ENCODE measurements at places on chromosomes 12 and 14.

DNA sequence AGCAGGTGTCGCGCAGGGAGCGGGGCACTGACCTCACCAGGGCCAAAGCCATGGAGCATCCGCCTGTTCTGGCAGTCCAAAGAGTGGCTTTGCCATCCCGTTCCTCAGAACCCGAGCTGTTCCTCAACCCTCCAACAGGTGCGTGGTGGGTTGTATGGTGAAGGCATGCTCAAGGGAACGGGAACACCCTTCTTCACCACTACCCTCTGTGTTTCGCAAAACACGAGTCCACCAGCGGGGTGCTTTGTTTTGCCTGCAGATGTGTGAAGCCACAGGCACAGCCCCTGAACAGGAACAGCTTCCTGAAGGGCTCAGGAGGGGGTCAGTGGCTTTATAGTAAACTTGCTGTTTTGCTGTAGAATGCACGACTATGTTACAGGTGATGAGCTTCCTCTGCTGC is 52.7 kb downstream of the SMOC1 start:
- DNase-seq, result no peak

DNA sequence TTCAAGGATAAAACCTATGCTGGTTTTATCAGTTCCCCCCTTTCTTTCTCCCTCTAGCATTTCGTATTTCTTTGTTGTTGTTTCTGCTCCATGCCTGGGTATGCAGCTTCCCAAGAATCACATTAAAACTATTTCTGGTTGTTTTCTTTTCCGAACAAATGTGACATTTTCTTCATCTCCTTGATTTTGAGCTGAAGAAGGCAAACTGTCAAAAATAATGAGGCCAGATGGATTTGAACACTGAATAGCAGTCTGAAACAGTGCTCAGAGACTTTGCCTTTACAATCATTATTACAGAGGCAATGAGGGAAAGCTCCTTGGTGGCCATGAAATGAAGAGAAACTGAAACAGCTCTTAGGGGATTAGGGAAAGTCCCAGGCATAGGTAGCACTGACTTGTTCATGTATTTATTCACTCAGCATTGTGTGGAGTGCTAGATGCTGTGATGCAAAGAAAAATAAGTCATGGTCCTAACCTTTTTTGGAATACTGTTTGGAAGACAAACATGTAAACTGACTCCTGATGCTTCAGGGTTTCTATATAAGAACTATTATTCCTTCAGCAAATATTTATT is 319.5 kb downstream of the FUT8 start:
- no peak for DNase-seq

DNA sequence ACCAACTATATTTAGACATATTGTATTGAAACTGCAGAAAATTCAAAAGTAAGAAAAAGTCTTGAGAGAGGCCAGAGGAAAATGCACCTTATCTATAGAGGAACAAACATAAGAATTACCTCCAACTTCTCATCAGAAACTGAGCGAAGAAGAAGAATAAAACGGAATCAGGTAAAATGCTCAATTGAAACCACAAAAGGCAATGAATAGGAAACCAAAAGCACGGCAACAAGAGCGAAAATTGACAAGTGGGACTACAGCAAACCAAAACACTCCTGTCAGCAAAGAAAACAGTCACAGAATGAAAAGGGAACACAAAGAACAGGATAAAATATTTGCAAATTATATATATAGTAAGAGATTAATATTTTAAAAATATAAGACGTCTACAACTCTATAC is 61.9 kb upstream of the PARP11 start:
- no peak for DNase-seq

GRCh38 chr14:86838363-86838762 is 1154.6 kb downstream of the GALC start:
- no peak for DNase-seq

DNA sequence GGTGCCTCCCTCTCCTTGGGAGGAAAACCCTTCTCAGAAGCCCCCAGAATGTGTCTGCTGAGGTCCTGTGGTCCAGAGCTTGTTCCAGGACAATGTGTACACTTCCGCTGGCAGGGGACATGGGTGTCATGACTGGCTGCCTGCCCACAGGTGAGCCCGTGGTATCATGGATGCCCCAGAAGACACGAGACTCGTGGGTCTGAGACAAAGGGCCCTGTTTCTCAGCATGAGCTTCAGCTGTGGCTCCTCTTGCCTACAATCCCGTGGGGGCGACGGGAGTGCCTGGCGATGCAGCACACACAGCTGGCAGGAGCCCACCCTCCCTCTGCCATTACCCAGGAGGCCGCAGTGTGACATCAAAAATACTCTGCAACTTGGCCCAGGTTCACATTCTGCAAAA is 7.0 kb downstream of the TMEM121 start:
- DNase-seq, result no peak
